ENCODE measurements at places on chromosomes 3 and 15.

DNA sequence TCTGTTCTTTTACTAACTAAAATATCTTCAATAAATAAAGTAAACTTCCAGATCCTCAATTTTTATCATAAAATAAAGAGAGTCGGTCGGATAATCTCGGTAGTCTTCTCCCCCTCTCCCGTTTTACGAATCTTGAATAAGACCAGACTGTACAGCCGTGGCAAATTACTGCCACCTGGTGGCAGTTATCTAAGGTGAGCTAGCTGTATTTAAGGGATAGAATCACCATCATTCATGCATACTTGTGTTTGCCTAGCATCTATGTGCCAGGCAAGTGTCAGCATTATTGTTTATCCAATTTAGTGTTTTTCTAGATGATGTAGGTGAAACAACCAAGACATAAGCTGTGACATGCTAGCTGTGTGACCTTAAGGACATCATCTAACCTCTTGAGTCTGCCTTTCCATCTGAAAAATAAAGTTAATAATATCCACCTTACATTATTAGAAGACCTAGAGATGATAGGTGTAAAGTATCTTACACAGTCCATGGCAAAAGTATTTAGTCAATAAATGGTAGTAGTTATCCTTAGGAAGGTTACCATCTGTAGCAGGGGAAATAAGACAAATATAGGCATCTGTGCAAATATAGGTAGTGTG, 21.3 kb downstream of the DUT start:
- peak; percentile 30 for DNase-seq

- no peak for DNase-seq
Observed at GRCh38 chr15:63902671-63903035, 68.9 kb upstream of the HERC1 start.

DNA sequence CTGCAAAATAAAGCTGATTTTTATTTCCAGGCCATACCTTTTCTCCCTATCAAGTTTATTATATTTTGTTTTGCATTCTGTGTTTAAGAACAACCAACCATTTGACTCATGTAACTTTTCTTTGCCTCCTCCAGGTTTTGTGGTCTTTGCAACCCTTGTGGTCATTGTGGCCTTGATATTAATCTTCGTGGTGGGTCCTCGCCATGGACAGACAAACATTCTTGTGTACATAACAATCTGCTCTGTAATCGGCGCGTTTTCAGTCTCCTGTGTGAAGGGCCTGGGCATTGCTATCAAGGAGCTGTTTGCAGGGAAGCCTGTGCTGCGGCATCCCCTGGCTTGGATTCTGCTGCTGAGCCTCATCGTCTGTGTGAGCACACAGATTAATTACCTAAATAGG, 27.6 kb downstream of the NIPA2 start:
- peak; percentile 22 for DNase-seq

GRCh38 chr3:70970952-70971351, 612.6 kb downstream of the FOXP1 start:
- DNase-seq = no peak

GRCh38 chr3:25945836-25946235, 155.9 kb downstream of the OXSM start:
- DNase-seq = no peak

- no peak for DNase-seq
Observed at GRCh38 chr15:61390138-61390537, 161.0 kb upstream of the RORA start.

DNA sequence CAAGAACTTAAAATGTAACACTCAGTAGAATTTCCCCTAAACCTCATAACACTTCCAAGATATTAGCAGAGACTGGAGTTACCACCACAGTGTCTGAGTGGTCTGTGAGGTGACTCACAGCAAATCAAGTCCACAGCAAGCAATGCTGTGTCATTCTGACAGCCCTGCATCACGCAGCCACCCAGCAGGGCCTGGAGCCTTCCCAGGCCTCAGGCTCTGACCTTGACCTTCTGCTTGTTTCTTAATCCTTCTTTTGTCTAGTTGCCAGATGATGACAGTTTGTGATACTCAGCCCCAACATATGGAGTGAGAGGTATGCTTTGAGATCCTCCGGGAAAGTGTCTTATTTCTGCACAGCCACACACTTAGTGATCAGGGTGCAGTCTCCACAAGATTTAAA, 82.5 kb downstream of the TOP2B start:
- peak; percentile 57 for DNase-seq

GRCh38 chr3:168186293-168186983, 90.7 kb upstream of the GOLIM4 start:
- DNase-seq = peak; percentile 22

DNA sequence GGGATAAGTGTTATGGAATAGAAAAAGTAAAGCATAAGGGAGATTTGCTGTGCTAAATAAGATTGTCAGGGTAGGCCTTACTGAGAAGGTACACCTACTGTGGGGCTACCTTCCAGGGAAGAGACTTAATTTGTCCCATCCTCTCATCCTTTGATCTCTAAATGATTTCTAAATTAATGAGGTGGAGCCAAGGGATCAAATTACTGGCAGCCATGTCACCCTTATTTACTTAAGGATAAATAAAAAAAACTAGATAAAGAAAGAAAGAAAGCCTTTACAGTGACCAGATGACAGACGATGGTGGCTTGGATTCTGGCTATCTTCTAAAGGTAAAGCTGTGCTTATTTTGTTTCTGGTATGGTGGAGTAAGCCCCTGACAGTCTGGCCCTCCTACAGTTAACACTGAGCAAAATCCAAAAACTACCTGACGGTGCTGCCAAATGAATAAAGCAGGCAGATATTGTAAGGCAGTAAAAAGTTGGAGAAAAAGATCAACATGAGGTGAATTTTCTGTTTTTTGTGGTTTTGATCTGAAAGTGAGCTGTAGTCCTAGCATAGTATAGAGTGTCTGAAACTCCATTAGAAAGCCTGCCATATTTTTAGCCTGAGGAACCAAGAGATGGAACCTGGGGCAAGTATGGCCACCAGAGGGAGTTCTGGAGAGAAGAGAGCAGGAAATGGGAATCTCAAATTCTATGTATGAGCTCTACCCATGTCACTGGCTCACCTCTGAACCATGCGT, 285.1 kb upstream of the MANF start:
- peak; percentile 69 for DNase-seq

DNA sequence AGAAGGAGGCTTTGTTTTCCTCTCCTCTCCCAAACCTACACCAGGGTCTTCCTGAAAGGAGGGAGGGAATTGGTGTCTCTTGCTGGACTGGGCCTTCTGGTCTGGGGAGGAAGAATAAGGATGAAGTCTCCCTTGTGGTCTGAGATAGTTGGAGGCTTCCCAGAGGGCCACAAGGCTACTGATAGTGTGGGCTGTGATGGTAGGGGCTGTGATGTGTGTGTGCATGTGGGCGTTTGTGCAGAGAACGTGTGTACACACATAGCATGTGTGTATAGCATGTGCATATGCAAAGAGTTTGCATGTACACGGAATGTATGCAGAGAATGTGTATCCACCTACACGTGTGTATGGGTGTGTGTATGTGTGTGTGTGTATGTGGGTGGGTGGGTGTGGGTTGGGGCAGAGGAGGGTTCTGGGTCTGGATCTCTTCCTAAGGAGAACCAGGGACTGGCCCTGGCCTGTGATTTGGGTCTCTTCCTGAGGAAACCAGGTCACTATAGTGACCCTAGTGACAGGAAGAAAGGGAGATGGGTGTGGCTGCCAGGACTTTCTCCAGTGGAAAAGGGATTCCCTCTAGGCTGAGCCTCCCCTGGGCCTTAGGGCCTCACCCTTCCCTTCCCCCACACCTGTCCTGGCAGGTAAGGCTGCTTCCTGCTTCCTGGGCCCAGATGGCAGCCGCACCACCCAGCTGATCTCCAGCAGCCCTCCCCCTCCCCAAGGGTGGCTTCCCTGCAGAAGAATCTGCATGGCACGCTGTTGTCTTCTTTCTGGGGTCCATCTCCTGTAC, 1.7 kb downstream of the FLNB start:
- DNase-seq = peak; percentile 68

DNA sequence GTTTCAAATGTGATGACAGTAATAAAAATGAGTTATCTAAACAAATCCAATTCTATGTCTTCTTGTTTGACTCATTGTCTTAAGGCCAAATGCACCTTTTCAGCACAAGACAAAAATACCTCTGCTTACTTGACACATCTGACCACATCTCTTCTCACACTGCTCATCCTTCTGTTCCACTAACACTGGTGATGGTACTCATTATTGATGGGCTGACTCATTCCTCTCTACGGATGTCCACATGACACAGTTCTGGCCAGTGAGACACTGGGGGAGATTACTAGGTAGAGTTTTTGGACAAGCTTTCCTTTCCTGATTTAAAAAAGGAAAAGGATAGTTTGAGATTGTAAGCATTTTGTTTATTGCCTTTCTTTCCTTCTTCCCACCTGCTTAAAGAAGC, 410.6 kb upstream of the THRB start:
- no peak for DNase-seq

DNA sequence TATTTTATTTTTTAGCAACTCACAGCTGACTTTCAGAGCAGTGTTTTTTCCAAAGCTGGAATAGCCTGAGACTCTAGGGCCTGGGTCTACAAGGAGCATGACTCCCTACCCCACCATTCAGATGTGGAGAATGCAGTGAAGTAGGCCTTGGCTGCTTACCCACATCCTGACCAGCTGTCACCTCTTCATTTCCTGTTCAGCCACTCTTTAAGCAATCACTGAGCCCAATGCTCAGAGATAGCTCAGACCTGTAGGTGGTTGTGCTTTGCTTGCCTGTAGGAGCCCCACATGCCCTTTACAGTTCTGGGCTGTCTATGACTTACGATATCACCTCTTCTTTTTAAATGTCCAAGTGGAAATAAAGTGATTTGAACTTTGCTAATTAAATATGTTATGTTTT, 148.1 kb downstream of the NEK11 start:
- DNase-seq = no peak

DNA sequence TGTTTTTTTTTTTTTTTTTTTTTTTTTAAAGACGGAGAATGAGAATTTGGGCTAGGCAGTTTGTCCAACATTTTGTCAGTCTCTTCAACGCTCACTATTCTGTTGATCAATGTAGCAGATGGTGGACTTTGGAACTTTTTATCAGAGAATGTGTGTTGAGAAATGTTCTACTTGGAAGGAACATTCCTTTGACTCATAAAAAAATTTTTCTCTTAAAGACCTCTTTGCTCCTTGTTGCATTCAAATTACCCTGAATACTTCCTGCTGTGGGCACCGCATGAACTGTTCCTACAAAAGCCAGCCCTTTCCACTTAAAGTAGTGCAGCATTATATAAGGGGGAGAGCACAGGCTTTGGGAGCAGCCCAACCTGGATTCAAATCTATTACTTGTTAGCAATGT, 182.9 kb downstream of the AKAP13 start:
- DNase-seq = no peak

- no peak for DNase-seq
Observed at GRCh38 chr3:136750897-136751315, 1.3 kb downstream of the STAG1 start.

DNA sequence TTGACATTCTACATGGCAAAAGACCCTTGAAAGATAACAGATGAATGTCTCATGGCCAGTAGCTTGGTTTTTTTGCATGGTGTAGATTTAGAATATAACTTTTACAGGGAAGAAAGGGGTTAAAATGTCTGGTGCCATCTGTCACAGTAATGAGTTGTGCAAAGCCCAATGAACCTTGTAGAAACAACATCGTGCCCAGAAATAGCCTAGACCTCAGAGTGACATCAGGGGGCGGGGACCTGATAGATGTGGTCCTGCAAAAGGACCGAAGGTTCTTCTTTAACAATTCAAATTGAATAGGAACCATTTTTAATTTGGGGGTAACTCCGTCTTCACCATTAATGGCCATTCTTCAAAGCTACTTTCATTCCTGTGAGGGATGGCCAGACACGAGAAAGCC, 254.1 kb upstream of the CTDSPL start:
- no peak for DNase-seq

GRCh38 chr15:96345560-96346399, 15.3 kb downstream of the NR2F2 start:
- no peak for DNase-seq

DNA sequence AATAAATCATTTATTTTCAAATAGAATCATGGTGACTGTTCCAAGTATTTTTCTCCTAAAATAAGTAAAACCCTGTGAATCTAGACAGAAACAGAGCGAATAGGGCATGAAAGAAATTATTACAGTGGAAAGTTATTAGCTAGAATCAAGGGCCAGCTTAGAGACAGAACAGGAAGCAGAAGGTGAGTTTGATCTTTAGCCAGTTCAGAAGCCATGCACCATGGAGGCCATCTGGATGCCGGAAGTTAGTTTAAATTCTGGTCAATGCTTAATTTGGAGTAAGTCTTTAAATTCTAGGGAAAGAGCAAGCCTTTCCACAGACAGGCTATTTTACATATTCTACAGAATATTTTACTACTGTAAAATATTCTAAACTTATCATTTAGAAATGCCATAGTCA, 574.8 kb downstream of the CADM2 start:
- no peak for DNase-seq

- peak; percentile 57 for DNase-seq
Observed at GRCh38 chr15:77584201-77584600, 48.5 kb downstream of the LINGO1 start.

DNA sequence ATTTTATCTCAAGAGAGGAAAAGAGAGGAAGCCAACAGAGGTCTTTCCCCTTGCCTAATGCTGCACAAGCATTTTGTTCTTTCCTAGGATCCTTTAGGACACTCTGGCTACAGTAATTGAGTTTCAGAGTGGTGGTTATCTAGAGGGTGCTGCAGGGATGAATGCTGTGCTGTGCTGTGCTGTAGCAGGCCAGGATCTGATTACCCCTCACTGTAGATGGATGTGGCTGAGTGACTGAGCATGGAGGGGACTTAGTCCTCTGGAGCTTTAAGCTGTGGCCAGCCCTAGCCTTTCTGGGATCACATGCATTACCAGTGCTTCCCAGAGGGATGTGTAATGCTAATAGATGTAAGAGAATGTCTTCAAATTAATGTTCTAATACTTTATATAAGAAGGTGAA, 94.8 kb downstream of the SLC9A9 start:
- DNase-seq = no peak

- no peak for DNase-seq
Observed at GRCh38 chr15:27134481-27134880, 163.5 kb downstream of the GABRG3 start.

GRCh38 chr3:58207954-58208353, 2.8 kb downstream of the DNASE1L3 start:
- DNase-seq = no peak

- DNase-seq = no peak
Observed at GRCh38 chr15:32851572-32851971, 133.8 kb downstream of the GREM1 start.

DNA sequence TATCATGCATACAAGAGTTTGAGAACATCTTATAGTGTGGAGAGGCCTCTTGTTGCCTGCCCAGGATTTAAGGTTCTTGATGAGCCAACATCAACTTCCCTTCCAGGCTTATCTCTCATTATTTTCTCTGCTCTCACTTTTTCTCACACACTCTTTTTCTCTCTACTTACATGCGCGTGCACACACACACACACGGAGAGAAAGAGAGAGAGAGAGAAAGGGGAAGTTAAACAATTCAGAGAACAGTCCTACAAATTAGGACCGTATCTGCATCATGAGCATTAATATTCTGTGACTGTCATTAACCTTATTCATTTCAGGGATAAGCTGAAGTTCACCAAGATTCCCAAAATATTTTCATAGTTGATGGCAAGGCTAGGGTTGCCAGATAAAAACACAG, 269.0 kb downstream of the ZNF621 start:
- DNase-seq = no peak

GRCh38 chr3:142837526-142837925, 51.4 kb downstream of the PCOLCE2 start:
- no peak for DNase-seq

All from T47D (cell line).